ENCODE measurements at places on chromosomes 5 and 9.

GRCh38 chr5:179219661-179220620, 125.3 kb downstream of the ADAMTS2 start:
- DNase-seq, result no peak

GRCh38 chr9:99076483-99077171, 28.3 kb upstream of the TGFBR1 start:
- no peak for DNase-seq

- DNase-seq, result no peak
Observed at GRCh38 chr5:54807421-54807820, 178.0 kb downstream of the ESM1 start.

- no peak for DNase-seq
Observed at GRCh38 chr5:69084195-69084594, 9.6 kb upstream of the SLC30A5 start.

DNA sequence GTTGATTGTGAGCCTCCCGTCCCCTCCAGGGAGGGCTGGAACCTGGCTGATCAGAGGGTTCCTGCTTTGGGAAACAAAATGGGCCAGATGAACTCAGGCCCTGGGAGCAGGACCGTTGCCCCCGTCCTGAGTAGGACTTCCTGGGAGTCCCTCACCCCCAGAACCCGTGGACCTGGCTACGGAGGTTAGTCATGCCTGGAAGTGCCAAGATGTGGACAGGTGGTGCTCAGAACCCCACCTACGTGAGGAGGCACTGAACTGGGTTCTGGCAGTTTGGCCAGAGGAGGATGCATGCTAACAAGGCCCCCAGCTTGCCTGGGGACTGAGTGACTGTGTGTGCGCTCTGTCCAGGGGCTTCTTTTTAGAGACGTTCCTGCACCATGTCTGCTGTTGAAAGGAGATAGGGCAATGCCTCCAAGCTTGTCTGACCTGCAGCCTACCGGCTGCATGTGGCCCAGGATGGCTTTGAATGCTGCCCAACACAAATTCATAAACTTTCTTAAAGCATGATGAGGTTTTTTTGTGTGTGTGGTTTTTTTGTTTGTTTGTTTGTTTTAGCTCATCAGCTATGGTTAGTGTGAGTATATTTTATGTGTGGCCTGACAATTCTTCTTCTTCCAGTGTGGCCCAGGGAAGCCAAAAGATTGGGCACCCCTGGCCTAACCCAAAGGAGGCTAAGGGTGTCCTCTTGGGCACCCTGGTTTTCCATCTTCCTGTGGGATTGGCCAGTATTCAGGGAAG, 1.8 kb upstream of the DAB2IP start:
- no peak for DNase-seq

- no peak for DNase-seq
Observed at GRCh38 chr5:133938039-133938821, 30.2 kb downstream of the C5orf15 start.

DNA sequence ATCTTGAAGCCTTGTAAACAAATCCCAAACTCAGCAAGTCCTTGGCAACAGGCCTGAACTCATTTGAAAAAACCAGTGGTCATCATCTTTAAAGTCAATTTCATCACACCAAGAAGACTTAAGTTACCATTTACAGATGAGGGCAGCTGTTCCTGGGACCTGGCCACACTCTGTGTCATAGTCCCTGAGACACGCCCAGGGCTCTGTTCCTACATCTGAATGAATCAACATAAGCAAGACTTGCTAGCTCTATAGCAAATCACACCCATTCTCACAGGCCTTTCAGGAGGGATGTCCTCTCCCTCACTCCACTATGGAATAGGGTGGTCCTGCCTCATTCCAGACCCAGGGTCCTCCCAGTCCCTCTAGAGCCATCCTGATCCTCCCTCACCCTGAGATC, 142.8 kb downstream of the NSG2 start:
- DNase-seq, result no peak

- DNase-seq, result no peak
Observed at GRCh38 chr9:114126247-114127060, 27.4 kb upstream of the KIF12 start.

DNA sequence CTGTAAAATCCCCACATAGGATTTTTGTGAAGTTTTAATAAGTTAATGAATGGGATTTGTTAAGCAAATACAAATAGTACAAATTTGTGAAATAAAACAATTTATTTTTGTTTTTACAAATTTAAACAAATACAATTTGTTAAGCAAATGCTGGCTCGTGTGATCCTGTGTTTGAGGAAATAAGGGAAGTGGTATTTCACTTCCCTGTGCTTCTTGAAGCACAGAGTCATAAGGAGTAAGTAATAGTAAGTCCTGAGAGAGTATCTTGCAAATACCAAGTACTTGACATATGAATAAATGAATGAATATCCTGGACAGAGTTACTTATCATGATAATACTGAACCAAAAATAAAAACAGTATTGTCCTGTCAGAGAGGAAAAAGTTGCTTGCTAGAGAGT, 9.1 kb downstream of the SMIM3 start:
- DNase-seq, result no peak

DNA sequence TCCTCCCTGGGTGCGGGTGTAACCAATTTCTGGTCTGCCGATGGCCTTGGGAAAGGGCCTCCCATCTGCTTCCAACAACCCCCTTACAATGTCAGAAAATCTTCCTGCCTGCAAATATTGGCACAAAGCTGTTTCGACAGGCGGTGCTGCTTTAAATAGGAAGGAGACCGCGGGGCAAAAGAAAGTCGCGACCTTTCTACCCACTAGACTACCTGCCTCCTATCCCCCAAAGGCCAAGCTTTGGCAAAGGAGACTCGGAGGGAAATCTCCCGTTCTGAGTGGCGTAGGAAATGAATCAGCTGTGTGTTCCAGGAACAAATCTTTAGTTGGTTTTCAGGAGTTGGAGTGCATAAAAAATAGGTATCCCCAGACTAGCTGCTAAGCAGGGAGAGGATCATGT, 36.8 kb upstream of the NFIB start:
- DNase-seq, result no peak

DNA sequence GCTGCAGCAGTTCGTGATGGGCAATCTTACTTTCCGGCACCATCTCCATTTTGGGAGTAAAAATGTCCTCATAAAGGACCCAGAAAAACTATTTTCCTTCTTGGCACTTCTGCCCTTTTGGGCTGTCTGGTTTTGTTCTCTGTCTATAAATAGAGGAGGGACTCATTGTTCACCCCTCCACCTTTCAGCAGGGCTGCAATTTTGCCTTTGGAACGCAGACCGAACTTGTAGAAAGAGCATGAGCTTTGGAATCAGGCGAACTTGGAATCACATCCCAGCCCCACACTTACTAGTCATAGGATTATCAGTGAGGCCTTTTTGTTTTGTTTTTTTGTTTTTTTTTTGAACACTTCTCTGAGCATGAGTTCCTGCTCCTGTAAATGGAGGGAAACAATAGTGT, 178.1 kb upstream of the IL12B start:
- no peak for DNase-seq

- DNase-seq, result no peak
Observed at GRCh38 chr9:27645161-27645840, 72.0 kb upstream of the C9orf72 start.

GRCh38 chr9:129435291-129435690, 185.6 kb downstream of the C9orf50 start:
- no peak for DNase-seq

Measured in activated T-cell treated with anti-CD3 and anti-CD28 coated beads for 48 hours (primary cell).